ENCODE measurements at places on chromosomes 1 and 21.

GRCh38 chr1:85289207-85289847 is 12.9 kb upstream of the BCL10 start:
- DNase-seq: no peak

DNA sequence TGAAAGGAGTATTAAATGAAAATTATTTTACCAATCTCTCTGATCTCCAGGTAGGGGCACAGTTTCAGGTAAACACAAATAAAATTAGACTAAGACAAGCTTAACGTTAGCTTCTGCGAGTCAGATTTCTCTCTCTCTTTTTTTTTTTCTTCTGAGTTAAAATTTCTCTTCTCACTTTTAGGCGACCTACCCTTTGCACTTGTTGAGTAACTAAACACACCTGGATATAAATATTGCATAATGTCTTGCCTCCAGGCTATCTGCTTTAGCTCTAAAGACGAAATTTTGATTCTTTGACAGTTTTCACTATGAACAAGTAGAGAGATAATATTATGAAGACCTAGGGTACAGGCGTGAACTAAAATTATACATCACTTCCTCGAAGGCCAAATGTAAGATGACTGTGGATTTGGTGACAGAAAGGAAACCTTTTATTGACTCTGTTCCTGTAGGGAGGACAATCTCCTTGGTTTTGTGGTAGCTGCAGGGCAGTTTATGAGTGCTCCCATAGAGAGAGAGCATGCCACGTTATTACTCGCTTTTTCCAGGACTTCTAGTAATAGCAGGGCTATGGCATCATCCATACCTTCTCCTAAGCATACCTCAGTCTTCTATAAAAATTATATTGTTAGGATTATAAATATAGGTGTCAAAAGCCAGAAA is 303.8 kb upstream of the NEGR1 start:
- no peak for DNase-seq

DNA sequence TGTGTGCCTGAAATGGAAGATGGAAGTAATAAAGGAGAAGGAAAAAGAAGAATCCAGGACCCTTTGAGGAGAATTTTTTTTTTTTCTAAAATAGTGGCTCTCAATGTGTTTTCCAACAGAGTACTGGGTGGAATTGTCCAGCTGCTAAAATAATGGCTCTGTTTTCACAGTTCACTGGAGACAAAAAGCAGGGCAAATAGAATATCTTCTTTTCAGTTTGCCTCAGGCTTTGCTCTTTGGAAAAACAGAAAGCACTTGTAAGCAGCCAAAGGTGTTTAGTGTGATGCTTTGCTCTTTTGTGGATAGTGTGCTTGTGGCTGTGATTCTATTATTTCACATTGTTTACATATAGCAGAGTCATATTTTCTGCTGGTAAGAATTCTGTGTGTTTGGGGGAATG is 77.4 kb upstream of the MROH9 start:
- no peak for DNase-seq

GRCh38 chr1:212605441-212606394 is 2.8 kb upstream of the ATF3 start:
- no peak for DNase-seq

DNA sequence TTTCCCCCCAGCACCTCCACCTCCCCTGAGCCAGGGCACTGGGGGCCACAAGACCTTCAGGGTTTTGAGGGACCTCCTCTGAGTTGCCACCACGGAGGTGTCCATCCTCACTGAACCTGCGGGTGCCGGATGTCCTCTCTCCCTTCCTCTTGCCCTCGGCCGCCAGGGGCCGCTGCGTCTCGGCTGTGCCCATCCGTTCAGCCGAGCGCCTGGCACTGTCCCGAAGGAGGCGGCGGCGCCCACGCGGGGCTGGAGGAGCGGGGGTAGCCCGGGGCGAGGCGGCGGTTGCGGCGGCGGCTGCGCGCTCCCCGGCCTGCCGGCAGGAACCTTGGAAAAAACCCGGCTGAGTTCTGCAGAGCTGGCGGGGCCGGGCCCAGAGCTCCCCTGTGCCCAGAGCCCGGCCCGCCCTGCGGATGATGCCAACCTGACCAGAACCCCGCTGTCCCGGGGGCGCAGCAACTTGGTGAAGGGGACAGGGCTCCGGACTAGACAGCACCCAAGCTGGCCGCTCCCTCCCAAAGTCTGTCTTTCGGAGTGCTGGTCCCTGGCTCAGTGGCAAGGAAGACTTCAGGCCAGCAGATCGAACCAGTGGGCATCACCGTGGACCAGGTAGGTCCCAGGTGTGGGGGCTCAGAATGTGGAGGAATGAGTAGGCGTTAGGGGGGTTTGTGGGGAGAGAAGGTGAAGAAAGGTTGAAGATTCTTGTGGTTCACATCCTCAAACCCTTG is 3.7 kb upstream of the PPM1J start:
- DNase-seq: peak; percentile 77
